Left colon (tissue), 2 donors: ENCODE measurements at places on chromosomes 4 and X.
A peak's percentile ranks its signal among the peaks of the same experiment; 100 is the strongest.

DNA sequence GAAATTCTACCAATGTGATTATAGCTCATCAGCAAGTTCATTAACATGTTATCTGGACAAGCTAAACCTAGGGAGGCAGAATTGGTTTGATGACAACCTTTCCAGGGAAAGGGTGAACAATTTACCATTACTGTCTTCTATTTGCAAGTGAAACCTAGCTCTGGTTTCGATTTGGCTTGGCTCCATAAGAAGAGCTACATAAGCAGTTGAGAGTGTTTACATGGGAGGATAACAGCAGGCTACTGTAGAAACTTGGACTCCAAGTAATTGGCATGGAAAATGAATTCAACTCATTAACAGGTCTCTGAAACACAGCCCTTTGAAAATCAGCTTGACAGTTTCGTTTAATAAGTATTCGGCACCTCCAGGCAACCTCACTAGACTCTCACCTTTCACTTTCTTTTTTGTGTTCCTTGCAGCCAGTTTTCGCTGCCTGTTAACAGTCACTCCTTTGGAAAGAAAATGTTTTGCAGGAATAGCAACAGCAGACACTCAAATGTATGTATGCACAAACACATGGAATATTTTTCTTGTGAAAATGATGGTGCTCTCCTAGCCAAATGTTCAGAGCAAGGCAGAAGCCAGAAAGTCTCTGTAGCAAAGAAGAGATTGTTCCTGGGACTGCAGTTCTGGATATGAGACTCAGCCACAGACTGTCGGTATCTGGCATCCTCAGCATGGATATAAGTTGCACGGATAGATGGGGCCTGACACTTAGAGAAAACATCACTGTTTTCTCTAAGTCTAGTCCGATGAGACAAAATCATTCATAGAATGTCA lies 27.5 kb downstream of the POU3F4 start:
- no peak for DNase-seq

- DNase-seq, result no peak
These were observed 12.4 kb upstream of the DHRSX start for GRCh38 chrX:2513121-2513664.

GRCh38 chrX:120271218-120271617 lies 20.6 kb downstream of the ZBTB33 start:
- no peak for DNase-seq

DNA sequence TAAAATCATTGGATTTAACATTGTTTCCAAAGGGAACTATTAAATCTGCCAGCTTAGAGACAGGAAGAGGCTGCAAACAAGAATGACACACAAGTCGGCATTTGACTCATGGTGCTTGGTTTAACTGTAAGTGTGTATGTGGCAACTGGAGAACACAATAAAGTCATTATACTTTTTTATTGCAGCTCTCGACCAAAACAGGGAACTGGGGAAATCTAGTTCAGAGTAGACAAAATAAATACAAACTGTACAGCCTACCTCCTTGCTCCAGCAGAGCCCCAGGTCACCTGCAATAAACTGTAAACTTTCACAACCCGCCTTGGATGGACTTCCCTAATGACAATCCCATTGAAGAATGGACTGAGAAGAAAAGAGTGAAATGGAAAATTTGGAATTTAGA lies 24.0 kb downstream of the NPY5R start:
- DNase-seq, result peak; percentile 17

DNA sequence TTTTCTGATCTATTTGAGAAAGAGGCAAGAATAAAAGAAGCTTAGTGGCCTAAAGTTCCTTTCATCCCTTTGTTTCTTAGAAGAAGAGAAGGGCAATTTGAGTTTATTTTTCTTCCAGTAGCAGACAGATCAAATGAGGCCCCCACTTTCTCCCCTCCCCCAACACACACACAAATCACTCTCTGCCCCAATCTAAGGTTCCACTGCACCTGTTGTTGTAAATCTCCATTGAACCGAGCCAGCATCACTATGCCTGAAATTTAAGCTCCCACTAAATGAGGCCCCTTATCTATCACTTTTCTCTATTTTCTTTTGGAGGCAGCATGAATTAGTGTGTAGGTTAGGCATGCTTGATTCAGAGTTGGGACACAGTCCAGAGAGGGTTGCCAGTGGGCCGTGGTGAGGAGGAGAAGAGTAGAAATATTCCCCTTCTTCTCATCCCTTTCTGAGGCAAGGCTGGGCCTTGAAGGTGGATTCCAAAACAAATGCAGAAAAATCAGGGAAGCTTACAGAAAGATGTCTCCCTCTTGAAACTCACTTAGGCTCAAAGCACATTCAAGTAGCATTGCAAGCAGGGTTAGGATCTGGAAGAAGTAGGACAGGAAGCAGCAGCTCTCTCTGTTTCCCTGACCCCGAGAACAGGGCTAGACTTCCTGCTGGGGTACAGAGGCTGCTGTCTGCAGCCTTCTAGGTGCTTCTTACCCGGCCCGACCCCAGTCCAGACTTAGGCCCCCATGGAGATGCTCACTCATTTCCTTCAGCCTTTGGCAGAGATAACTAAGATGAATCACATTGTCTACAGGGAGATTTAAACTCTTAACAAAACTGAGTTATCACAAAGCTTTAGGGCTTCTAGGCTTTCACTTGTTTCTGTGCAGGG lies 70.7 kb downstream of the RASL11B start:
- DNase-seq, result no peak

- no peak for DNase-seq
These were observed 2535.3 kb downstream of the PCDH7 start for GRCh38 chr4:33255507-33255906.
